Vagina (tissue), 2 donors: ENCODE measurements at places on chromosomes 13 and 19. TPM values are rescaled to one million over a fixed set of nuclear protein-coding genes. Genes with fewer than 3 reads are reported as not detected.

The NCAN gene
- total RNA-seq = not detected

DNA sequence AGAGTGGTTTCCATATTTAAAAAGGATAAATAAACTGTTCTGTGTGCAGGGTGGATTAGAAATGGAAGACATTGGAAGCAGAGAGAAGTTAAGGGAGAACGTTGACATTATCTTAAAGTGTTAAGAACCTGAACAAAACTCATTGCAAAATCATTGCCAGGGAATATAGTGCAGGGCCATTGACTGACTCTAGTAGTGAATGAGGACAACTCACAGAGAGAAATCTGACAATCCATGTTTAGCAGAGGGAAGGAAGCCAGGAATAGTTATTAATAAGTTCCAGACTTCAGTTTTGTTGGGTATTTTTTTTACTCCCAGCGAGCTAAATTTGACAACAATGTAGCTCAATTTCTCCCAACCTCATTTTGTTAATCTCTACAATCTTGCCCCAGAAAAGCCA lies 554.8 kb upstream of the GPC6 start:
- H3K4me3 ChIP-seq = no peak overlapping the region
- no peak for DNase-seq
- no peaks in the 10 kb centered on the region for H3K36me3 ChIP-seq
- no peak overlapping the region for H3K27ac ChIP-seq
- no peaks in the 10 kb centered on the region for H3K4me1 ChIP-seq

DNA sequence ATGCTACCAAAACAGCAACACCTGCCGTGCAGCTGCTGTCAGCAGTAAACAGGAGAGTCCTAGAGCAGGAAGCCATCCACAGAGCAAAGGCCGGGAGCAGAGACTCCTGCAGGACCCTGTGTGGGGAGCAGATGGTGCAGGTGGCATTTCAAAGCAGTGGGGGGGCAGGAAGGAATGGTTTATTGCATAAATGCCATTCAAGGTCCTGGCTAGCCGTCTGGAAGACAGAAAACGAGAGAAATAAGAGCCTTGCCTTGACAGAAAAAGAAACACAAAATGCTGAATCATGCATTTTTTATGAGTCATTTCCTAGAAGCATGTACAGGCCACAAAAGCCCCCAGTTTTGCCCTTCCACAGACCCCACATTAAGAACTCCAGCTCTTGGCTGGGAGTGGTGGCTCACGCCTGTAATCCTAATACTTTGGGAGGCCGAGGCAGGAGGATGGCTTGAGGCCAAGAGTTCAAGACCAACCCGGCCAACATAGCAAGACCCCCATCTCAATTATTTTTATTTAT lies 5.4 kb downstream of the RSPH6A start:
- no peak overlapping the region for H3K4me3 ChIP-seq
- no peaks in the 10 kb centered on the region for H3K36me3 ChIP-seq
- DNase-seq = no peak
- no peaks in the 10 kb centered on the region for H3K27me3 ChIP-seq
- no peak overlapping the region for H3K27ac ChIP-seq
- H3K4me1 ChIP-seq = peaks cover 7% of the 10 kb centered on the region

The CCDC169 gene
- total RNA-seq = not detected

The EPS8L1 gene
- 180 TPM for total RNA-seq

The SLC17A7 gene
- 0.74 TPM for total RNA-seq

The KLF2 gene
- total RNA-seq = 252 TPM

DNA sequence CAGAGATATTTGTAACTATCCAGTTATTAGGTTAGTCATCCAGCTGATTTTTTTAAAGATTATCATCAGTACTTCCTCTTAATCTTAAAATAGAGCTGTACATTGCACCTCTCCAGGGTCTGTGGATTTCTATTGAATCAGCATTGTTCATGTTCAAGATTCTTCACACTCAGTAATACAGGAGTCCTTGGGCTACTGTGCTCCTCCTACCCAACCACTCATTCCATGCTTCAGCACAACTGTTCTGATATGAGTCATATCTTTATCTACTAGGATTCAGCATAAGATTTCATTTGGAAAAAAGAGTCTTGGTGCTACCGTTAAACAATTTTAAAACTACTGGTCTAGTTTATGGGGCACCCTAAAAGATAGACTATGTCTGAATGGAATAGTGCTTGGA lies 357.8 kb downstream of the DCT start:
- no peak overlapping the region for H3K4me3 ChIP-seq
- no peaks in the 10 kb centered on the region for H3K4me1 ChIP-seq
- no peak overlapping the region for H3K27ac ChIP-seq
- no peaks in the 10 kb centered on the region for H3K27me3 ChIP-seq
- no peak for DNase-seq

GRCh38 chr13:110421696-110422385 lies 114.8 kb downstream of the COL4A2 start:
- no peak overlapping the region for H3K27ac ChIP-seq
- DNase-seq = no peak

DNA sequence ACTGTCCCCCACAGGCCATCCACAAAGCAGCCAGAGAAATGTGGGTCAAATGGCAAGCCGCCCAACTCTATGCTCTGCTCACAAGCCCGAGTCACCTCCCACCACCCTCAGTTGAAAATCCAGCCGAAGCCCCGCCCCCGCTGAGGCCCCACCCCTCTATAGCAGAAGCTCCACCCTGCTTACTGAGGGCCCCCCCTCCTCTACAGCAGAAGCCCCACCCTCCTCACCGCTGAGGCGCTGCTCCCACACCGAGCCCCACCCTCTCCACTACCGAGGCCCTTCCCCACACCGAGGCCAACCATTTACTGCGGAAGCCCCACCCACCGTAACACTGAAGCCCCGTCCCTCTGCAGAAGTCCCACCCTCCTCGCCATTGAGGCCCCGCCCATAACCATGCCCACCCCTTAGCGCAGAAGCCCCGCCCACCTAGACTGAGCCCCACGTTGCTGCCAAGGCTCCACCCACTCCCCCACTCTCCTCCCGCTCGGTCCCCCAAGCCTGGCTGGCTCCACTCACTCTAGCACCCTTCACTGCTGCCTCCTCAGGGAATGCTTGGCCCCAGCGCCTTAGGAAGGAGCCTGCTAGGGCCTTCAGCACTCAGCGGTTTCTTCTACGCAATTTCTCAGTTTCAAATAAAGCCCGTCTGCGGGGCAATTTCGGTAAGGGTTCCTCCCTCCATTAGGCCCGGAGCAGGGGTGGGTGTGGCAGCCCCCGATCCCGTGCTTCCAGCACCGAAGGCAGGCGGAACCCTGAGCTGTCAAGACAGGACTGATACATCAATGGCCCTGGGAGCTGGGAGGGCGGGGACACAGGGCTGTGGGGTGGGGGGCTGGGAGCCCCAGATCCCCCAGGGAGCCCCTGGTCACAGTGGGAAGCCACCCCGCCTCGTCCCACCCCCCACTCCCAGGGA lies 9.0 kb upstream of the MYDGF start:
- H3K27me3 ChIP-seq = no peaks in the 10 kb centered on the region
- H3K27ac ChIP-seq = no peak overlapping the region
- no peak for DNase-seq
- no peaks in the 10 kb centered on the region for H3K4me1 ChIP-seq
- no peak overlapping the region for H3K4me3 ChIP-seq

The KLK1 gene
- total RNA-seq = not detected

The LILRA1 gene
- total RNA-seq = 1.7 TPM

- H3K4me1 ChIP-seq = peaks cover 25% of the 10 kb centered on the region
- peak overlapping the region; percentile 81 for H3K27ac ChIP-seq
- H3K27me3 ChIP-seq = no peaks in the 10 kb centered on the region
- peak overlapping the region; percentile 70 for H3K4me3 ChIP-seq
These were observed 107.4 kb upstream of the DOCK9 start for GRCh38 chr13:99085139-99085807.

The C1QTNF9 gene
- not detected for total RNA-seq

The PROZ gene
- total RNA-seq = not detected

The RABAC1 gene
- total RNA-seq = 263 TPM

The APOE gene
- 170 TPM for total RNA-seq

DNA sequence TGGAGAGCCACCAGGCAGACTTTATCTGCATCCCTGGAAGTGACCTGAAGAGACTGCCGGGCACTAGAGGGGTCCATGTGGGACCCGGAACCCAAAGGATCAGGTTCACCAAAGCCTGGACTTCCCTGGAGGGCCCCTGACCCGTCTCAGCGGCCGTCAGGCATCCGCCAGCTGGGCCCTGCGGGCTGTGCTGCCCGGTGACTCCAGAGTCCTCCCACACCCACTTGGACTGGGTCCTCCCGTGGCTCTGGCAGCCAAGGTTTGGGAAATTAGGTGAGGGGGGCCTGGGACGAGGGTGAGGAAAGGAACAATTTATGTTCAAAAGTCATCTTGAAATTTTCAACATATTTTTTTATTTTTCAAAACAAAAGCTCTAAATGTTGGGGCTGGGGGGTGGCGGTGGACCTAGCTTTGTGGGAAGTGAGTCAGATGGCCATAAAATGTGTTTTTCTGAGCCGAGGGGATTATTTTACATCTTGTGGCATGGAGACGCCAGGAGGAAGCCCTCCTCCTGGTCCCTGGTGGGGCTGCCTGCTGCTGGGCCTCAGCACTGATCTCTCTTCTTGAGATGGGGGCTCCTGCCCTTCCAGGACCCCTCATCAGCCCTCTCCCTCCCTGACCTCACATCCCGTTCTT lies 20.2 kb downstream of the CEBPA start:
- DNase-seq = no peak
- no peaks in the 10 kb centered on the region for H3K36me3 ChIP-seq
- peaks cover 24% of the 10 kb centered on the region for H3K4me1 ChIP-seq
- peak overlapping the region; percentile 78 for H3K27ac ChIP-seq

GRCh38 chr13:41463838-41464602 lies 6.7 kb downstream of the RGCC start:
- H3K4me3 ChIP-seq = no peak overlapping the region
- no peak for DNase-seq
- peaks cover 10% of the 10 kb centered on the region for H3K36me3 ChIP-seq
- peaks cover 26% of the 10 kb centered on the region for H3K4me1 ChIP-seq
- H3K27ac ChIP-seq = peak overlapping the region; percentile 49

The PRODH2 gene
- total RNA-seq = not detected

- no peaks in the 10 kb centered on the region for H3K36me3 ChIP-seq
- DNase-seq = no peak
- H3K27me3 ChIP-seq = no peaks in the 10 kb centered on the region
These were observed at the start of gene KLHL1 for GRCh38 chr13:70108356-70109105. Gene KLHL1 (minus strand): TSS chr13:70108452. CDS start chr13:70107699, 753 bp downstream.
